ENCODE measurements at places on chromosomes 12 and 14.

DNA sequence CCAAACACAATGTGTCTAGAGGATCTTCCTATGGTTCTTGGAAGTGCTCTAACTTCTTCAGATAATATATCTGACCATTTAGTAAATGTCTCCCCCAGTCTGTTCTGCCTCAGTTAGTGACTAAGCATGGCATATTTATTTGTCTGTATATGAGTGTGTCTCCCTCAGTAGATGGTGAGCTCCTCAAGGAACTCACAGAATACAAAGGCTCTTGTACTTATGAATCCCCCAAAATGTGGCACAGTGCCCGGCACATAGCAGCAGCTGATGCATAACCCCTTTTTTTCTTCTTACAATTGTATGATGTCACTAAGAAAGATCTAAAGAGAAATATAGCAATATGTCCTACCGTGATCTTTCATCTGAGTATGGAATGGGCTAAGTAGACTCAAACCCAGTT lies 264.7 kb upstream of the PRICKLE1 start:
- no peak for DNase-seq

- DNase-seq = no peak
Observed at GRCh38 chr12:99029511-99030271, 384.6 kb downstream of the APAF1 start.

- no peak for DNase-seq
Observed at GRCh38 chr12:50547742-50548141, 43.0 kb downstream of the DIP2B start.

DNA sequence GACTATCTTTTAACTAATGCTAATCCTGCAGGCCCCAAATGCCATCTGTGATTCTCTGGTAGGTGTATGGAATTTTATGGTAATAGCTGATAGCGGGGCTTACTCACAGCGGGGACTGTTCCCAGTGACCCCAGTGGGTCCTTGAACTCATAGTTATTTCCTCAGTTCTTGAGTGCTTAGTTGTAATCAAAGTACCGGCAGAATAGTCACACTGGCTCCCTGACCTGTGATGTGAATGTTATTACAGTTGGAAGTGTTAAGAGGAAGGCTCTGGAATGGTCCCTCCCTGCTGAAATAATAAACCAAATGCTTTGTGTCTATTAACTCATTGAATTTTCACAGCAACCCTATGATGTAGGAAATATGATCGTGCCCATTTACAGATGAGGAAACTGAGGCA lies 78.3 kb downstream of the NDUFA12 start:
- DNase-seq = no peak

DNA sequence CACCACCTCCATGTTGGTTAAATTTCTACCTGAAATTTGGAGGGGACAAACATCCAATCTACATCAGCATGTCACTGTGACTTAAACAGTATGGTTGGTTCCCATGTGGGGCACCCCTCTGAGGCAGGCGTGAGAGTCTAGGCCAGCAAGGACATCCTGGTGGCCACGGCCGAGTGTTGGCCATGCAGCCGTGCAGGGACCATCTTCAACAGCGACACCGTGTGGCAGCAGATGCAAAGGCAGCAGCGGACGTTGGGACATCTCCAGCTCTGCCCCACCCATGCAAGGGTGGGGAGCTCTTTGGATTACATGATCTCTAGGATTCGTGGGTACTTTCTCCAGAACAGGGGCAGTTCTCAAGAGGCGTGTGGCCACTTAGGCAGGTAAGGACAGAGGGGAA lies 49.8 kb downstream of the NOC4L start:
- no peak for DNase-seq

DNA sequence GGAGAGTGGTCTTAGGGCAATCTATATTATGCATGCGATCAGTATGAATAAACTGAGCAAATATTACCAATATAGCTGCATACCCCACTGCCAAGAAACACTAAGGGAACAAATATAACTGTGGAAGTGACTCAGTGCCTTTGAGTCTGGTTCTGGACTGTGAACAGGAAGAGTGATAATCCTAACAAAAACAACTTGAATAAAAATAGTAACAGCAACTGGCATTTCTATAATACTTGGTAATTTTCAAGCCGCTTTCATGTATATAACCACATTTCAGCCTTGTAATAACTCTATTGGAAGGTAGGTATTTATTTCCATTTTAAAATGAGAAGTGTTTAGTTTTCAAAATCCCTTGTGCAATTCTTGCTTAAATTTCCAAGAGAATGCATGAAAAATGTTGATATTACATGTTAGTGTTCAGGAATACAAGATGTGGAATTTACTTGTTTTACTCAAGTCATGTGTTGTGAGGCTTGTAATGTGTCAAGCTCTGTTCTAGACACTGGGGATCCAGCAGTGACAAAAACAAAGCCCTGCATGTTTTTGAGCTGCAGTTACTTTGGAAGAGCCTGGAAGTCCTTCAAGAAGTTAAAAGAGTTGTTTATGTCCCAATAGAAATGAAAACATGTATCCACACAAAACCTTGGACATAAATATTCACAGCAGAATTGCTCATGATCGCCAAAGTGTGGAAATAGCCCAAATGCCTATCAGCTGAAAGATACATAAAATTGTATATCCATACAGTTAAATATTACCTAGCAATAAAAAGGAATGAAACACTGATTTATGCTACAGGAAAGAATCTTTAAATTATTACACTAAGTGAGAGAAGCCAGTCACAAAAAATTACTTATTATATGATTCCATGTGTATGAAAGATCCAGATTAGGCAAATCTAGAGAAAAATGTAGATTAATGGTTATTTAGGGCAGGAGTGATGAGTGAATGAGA lies 338.1 kb upstream of the TMEM132C start:
- no peak for DNase-seq

All from activated effector memory CD4-positive, alpha-beta T cell treated with Interleukin-2 at 50 U/mL for 16 hours (primary cell).